Tibial nerve (tissue), 4 donors: ENCODE measurements at places on chromosomes 1 and 21.

- H3K27ac ChIP-seq, result no peak overlapping the region
- no peaks in the 10 kb centered on the region for H3K27me3 ChIP-seq
- no peaks in the 10 kb centered on the region for H3K4me1 ChIP-seq
- no peak overlapping the region for H3K4me3 ChIP-seq
- no peaks in the 10 kb centered on the region for H3K36me3 ChIP-seq
These were observed 100.0 kb upstream of the SLC44A3 start for GRCh38 chr1:94719926-94720793.

DNA sequence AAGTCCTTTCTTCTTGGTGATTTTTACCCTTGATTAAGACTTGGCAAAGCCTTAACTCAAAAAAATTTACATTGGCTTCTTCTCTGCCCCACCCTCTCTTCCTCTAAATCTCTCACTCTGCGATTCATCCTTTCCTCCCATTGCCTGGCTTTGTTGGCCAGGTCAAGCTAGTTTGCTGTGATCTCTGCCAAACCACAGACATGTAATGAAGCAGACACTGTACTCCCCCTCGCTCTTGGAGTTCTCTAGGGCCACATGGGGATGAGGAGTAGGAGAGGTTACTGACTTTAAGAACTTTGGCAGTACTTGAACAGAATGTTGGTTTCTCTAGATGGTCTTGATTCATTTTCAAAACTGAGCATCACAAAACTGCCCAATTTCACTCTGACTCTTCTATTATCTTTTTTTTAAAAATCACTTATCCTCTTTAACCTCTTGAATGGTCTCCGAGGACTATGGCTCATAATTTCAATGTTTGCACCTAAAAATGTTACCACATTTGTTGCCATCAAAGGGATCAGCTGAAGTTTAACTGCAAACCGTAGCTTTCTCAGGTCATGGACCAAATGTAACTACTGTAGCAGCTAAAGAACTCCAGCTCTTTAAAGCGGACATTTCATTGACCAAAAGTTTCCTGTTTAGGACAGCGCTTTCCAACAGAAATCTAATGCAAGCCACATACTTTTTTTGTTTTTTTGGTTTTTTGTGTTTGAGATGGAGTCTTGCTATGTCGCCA is 62.7 kb upstream of the IPO9 start:
- no peak overlapping the region for H3K27ac ChIP-seq
- no peaks in the 10 kb centered on the region for H3K27me3 ChIP-seq

DNA sequence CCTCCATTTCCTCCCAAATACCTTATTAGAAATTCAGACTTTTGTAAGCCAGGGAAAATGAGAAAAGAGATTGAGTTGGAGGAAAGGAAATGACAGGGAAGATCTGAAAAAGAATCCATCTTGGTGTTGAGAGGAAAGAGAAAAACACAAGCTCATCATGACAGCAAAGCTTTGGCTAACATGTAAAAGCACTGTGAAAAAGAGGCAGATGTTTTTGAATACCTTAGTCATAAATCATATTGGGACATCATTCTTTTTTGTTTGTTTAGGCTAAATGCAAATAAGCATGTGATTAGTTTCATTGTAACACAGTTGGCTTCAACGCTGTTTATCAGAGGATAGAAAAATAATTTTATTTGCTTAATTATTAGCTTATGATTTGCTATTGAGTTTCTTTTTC is 64.6 kb downstream of the LHX8 start:
- H3K4me3 ChIP-seq, result no peak overlapping the region
- H3K36me3 ChIP-seq, result no peaks in the 10 kb centered on the region
- peaks cover 1% of the 10 kb centered on the region for H3K4me1 ChIP-seq
- no peak overlapping the region for H3K27ac ChIP-seq
- DNase-seq, result no peak

- no peaks in the 10 kb centered on the region for H3K4me1 ChIP-seq
- no peaks in the 10 kb centered on the region for H3K36me3 ChIP-seq
- no peak overlapping the region for H3K27ac ChIP-seq
- no peak overlapping the region for H3K4me3 ChIP-seq
- DNase-seq, result no peak
- H3K27me3 ChIP-seq, result no peaks in the 10 kb centered on the region
These were observed 973.1 kb upstream of the ADGRL2 start for GRCh38 chr1:80827666-80828065.
